GM20000 (cell line): ENCODE measurements at places on chromosomes 4 and X.

DNA sequence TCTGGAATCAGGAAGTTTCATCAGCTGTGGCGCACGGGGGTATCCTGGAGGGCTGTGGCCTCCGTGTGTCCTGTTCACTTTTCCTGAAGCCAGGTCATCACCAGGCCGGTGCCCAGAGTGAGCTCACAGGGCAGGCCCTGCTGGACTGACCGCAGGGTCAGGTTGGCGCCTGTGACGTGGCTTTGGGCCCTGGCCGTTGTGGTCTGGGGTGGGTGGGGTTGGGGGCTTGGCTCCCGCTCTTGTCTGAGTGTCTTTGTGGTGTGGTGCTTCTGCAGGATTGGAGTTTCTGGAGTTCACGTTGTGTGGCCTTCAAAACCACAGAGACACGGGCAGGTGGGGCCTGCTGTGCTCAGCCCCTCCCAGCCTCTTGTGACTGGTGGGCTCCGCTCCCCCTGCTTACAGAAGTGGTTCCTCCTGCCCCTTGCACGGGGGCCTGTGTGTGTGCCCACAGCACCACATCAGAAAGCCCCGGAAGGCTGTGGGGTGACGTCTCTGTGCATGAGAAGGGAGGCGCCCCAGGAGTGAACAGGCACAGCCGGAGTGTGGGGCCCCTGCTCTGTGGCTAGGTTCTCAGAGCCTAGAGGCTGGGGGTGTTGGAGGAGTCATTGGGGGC, 9.5 kb downstream of the RGS12 start:
- DNase-seq: peak; percentile 64

DNA sequence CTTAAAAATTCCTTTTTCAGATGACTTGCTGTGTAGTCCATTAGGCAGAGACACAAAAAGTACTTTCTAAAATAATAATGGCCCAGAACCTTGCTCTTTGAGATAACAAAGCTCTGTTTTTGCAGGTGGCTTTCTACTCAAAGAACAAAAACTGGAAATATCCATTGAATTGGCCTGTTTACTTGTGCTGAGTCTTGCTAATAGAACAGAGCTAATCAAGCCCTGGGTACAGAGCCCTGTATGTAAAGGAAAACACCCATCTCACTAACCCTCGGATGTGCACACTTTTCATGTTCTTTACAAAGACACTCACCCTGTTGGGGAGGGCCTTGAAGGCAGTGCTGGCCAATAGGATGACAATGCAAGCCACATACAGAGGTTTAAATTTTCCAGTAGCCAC, 27.0 kb upstream of the LNX1 start:
- DNase-seq: no peak

DNA sequence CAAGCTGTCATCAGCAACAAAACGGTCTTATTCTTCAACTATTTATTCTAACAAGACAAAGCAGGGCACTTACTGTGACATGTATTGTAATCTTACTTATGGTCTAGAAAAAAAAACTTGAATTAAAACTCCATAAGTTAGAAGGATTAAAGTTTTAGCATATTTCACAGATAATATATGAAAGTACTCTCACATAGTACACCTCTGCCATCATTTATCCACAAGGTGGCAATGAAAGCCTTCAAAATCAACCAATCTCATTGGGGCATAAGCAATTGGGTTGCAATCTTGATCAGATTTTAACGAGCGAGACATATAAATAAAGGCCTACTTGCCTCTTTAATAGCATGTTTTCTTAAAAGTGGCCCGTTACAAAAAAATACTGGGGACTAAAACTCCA, 1382.9 kb downstream of the FAM133A start:
- DNase-seq: no peak

- DNase-seq: no peak
Measured at GRCh38 chr4:109465069-109465468, 31.5 kb downstream of the SEC24B start.

DNA sequence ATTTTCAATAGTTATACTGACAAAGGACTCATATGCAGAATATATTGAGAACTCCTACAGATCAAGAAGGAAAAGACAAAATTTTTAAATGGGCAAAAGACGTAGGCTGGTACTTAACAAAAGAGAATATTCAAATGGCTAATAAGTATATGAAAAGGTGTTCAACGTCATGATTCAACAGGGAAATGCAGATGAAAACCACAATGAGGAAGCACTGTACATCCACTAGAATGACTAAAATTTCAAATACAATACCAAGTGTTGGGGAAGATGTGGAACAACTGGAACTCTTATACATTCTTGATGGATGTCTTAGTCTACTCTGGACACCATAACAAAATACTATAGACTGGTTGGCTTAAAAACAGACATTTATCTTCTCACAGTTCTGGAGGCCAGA, 1.3 kb upstream of the MRFAP1L1 start:
- no peak for DNase-seq

DNA sequence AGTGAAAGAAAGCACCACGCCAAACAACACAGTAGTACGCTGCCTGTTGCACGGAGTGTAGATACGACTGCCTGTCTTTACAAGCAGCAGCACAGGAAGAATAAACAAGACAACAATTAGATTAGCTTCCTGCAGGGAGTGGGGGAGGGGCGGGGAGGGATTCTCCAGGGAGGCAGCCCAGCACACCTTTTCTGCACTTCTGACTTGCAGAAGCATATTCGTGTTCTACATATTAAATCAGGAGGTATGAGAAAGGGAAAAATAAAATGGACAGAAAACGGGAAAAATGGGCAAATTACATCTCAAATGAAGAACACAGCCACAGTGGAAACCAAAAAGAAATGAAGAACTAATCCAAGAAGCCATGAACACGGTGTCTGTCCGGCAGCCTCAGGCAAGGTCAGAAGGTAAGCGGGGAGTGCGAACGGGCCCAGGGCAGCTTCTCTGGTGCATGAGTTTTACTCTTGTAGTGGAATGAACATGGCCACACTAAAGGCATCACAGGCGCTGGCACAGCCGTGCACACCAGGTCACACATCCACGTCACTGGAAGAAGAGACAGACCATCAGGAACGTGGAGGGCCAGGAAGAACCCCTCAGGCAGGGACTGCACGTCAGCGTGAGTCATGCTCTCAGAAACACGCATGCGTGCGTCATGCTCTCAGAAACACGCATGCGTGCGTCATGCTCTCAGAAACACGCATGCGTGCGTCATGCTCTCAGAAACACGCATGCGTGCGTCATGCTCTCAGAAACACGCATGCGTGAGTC, 20.1 kb upstream of the ADRA2C start:
- no peak for DNase-seq

GRCh38 chrX:13090339-13091110, 46.1 kb upstream of the FAM9C start:
- DNase-seq: no peak

DNA sequence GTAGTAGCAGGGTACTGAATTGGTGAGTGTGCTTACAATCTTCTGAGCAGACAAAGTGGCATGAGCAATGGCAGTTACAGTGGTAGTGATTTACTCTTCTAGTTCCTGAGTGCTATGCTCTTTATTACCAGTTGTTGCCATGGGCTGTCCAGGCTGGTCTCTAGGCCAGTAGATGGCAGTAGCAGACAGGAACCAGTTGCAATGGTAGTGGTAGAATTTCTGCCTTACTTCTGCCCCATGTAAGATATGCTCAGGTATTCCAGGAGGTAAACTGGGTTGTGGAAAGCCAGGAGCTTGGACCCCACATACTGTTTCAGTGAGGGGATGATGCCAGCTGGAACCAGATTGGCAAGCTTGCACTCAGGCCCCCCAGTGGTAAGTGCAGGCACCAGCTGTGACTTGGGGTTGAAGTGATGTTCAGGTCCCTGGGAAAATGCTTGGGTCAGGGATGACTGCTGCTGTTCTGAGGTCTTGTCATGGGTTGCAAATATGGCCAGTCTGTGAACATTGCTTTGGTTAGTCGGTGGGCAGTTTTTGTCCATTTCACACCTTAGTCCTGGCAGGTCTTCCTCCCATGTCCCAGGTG, 63.0 kb upstream of the ZXDB start:
- DNase-seq: no peak

DNA sequence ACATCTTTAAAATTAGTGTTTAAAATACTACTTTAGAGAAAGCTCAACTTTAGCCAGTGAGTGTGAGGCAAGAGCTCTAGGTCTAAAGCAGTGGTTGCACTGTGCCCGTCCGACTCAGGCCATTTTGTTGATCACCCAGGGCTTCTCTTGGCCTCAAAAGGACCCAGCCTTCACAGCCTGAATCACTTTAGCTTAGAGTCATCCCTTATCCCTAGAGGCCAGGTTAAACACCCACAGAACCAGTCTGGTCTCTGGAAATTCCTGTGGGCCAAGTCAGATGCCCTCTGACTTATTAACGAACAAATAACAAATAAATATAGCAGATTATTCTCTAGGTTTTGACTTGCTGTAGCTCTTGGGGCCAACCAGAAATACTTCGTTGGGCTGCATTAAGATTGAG, 102.3 kb downstream of the WWC2 start:
- DNase-seq: no peak

DNA sequence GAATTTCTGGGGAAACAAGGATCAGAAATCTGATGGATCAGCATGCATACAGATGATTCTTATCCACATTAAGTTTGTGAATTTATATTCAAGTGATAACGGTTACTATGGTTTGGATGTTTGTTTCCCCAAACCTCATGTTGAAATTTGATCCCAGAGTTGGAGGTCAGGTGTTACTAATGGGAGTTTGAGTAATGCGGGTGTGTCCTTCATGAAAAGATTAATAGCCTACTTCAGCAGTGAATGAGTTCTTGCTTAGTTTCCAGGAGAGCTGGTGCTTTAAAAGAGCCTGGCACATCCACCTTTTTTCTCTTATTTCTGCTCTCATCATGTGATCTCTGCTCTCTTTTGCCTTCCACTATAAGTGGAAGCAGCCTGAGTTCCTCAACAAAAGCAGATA, 712.4 kb downstream of the IL1RAPL1 start:
- no peak for DNase-seq

- DNase-seq: no peak
Measured at GRCh38 chr4:22911285-22911684, 218.5 kb downstream of the GBA3 start.

DNA sequence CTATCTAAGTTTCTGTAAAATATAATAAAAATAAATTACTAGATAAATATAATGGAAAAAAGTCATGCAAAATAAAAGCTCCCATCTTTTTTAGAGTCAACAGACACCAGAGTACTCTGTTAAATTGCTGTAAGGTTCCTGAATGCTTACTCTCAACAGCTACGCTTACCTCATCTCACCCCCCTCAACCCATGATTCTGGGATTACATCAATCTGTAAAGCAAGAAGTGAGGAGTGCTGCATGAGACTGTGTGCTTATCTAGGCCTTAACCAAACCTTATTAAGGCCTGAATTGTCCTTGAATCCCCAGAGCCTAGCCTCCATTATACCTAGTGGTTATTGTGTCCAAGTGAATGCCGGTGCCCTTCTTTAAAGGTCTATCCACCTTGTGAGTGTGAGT, 735.8 kb downstream of the RPA4 start:
- no peak for DNase-seq

DNA sequence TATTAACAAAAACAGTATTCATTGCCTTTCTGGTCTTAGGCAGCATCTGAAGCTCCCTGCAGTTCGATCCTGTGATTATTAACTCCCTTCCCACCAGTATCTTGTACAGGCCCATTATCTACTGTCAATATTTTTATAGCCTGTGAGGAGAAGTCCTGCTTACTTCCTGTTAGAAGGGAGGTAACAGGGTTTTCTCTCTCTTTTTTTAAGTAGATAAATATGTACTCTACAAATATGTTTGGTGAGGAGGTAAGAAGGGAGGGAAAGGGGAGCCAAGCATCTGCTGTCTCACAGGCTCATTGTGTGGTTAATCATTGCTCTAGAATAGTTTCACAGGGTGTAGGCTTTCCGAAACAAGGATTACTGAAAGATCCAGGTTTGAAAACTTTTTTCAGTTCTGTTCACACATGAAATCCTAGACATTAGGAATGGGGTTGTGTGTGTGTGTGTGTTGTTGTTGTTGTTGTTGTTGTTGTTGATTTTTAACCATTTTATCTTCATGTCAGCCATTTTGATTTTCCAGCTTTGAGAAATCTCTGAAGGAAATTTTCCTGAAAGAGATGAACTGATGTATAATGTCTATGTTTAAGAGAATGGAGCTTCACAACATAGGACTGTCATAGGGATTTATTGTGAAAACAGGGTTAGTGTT, 14.2 kb downstream of the ATOH1 start:
- no peak for DNase-seq
